GM12878 (cell line): ENCODE measurements at places on chromosomes 11 and 22.

DNA sequence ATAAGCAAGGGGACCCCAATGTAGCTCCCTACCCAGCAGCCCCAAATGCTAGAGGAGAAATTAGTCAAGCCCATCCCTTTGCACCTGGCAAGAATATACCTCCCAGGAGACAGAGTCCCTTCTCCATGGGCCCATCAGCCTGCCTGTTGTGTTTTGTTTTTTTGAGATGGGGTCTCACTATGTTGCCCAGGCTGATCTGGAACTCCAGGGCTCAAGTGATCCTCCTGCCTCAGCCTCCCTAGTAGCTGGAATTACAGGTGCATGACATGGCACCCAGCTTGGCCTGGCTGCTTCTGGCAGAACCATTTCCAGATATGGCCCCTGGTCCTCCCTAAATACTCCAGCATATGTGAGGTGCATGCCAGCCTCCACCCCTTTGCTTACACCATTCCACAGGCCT, 22.1 kb downstream of the PDE2A start:
- no peak for DNase-seq

GRCh38 chr11:109733245-109733644, 311.3 kb downstream of the C11orf87 start:
- DNase-seq = no peak

DNA sequence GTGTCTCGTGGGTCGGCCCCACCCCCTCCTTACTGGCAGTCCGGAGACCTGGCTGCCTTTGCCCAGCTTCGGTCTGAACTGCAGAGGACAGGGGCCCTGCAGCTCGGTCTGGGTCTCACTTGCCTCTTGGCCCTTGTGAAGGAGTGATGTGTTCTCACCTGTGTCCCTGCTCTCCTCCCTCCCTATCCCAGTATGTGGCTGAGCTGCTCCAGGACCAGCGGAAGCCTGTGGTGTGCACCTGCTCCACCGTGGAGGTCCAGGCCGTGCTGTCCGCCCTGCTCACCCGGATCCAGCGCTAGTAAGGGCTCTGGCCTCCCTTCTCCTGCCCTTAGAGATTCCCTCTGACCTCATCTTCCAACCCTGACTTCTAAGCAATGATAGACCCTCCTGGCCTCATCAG, 35.7 kb upstream of the RAB1B start:
- no peak for DNase-seq

- no peak for DNase-seq
These were observed 2.0 kb upstream of the FJX1 start for GRCh38 chr11:35615921-35616900.

- peak; percentile 51 for DNase-seq
These were observed 876 bp upstream of the UBE2L6 start for GRCh38 chr11:57568330-57568766.

GRCh38 chr11:97234016-97234415, 844.2 kb downstream of the JRKL start:
- DNase-seq = no peak

- DNase-seq = no peak
These were observed 22.8 kb downstream of the OTUB1 start for GRCh38 chr11:64008914-64009633.

- no peak for DNase-seq
These were observed 2.8 kb downstream of the SIPA1 start for GRCh38 chr11:65640483-65641296.

DNA sequence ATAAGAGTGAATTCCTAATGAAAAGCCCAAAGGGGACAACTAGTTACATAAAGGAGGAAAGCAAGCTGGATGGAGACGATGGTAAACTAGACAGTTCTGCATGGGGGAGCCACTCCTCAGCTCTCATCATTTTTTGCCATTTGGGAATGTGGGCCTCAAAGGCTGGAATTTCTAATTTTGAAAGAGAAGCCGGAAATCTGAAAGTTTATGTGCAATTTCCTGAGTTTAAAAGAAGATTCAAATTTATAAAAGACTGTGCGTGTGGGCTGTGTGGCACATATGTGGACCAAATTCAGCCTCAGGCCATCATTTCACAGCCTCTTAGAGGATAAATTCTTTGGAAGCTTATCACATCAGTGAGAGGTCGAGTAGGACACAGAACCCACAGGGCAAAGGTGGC, 18.3 kb upstream of the CRY2 start:
- DNase-seq = no peak

DNA sequence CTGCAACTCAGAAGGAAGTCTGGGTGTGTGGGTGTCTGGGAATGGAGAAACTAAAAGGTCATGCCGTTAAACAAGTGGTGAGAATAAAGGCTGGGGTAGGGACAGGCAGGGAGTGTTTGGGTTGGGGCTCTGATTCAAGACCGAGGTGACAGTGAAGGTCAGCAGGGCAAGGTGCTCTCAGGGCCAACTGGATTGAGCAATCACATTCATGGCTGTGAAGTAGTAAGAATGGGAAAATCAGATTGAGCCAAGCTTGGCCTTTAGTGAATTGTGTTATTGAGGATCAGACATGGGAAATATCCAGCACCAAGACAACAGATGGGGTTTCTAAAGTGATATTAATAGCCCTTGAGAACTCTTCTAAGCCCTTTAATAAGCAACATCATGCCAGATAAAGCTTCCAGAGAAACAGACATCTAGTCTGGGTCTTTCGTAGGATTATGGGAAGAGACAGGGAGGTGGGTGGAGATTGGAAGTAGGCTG, 24.3 kb downstream of the SCN3B start:
- no peak for DNase-seq

DNA sequence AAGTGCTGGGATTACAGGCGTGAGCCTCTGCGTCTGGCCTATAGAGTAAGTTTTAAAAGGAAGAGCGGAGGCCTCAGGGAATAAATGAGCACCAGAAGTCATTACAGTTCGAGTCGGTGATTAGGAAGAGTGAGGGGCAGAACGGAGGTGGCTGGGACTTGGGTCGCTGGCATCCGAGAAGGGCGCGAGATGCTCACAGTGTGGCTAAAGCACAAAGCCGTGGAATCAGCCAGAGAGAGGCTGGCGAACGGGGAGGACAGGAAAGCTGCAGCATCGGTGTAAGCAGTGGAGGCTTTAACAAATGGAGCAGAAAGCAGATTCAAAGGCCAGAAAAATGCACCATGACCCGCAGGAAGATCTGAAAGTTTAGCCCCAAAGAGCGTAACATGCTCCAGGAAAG, 2.7 kb upstream of the KRTAP5-4 start:
- DNase-seq = no peak

DNA sequence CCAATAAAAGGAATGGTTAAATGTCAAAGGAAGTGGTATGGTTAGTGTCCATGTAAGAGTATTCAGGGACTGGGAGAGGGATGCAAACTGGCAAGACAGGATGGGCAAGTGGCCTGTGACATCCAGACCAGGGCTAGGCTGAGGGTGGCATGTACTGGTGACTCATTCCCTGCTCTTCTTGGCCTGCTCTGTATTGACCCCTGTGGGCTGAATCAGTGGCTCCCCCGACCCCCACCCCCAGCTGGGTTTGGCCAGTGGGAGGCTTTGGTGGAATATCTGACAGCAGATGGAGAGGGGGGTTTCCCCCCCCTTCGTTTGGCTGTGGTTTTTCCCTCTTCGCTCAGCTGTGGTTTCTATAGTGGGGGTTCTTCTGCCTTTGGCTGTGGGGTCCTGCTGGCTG, 87.7 kb downstream of the CSNK2A3 start:
- DNase-seq = no peak

GRCh38 chr11:35166369-35167360, 27.7 kb downstream of the CD44 start:
- DNase-seq = no peak

DNA sequence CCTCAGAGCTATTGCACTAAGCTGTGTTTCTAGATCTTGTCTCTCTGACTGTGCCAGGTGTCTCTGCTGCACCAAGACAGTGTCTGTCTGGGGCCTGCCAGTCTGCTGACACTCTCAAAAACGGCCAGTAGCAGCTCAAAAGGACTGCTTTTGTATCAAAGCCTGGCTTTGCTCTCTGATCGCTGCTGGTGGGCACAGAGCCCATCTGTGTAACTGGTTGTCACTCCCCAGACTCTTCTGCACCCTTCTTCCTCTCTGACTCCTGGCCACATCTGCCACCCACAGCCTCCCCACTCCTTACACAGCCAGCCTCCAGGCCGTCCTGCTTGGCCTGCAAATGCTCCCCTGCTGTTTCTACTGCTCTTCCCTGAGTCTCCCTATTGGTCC, 26.5 kb downstream of the MED15 start:
- no peak for DNase-seq

DNA sequence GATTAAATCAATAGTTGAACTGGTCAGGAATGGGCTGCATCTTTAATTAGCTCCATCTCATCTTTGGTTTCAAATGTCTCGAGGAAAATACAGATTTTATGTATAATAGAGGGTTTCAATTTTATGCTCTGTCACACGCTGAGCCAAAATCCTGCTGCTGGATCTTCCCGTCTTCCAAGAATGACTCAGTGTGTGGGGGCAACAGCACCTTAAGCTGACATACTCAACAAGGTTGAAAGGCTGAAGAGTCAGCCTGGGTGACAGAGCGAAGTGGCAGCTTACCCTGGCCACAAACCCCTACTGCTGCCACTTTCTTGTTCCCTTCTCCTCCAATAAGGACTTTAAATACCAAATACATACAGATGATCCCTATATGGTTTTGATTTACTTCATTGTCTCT, 9.0 kb upstream of the PCF11 start:
- DNase-seq = no peak

DNA sequence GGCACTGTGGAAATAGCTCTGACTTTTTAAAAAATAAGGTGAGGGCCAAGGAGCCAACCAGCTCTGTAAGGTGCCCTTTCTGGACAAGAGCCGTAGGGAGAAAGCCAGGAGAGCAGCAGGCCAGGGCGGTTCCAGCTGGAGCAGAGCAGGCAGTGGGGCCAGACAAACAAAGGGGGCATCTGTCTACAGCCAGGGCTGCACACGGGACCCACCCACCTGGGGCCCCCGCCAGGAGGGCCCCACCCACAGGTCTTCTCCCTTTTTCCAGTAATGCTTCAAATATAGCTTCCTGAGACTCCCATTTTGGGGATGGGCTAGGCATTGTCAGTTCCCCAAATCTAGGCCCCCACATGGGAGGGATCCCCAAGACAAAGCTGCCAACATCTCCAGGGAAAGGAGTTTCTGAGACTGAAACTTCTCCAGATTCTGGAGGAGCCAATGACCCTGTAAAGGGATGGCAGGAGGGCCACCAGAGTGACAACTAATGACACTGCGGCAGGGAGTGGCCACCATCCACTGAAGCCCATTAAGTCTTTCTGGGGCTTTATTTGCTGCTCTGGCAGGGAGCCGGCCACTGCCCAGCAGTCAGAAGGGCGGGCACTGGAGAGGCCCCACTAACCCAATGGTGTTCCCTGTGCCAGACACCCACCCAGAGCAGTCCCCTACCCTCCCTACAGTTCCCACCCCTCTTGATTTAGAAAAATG, 1.9 kb downstream of the ZFTA start:
- no peak for DNase-seq

DNA sequence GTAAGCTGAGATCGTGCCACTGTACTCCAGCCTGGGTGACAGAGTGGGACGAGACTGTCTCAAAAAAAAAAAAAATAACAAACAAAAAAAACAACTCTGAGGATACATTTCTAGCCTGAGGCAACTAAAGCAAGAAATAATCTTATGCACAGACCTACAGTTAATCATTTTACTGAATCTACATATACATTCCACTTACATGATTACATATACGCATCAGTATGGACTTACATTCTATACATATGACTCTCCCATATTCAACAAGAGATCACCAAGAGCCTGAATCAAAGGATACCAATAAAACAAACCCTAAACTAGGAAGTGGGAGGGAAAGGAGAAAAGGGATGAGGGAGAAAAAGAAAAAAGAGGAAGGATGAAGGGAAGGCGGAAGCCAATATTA, 1.1 kb downstream of the ALG8 start:
- no peak for DNase-seq

DNA sequence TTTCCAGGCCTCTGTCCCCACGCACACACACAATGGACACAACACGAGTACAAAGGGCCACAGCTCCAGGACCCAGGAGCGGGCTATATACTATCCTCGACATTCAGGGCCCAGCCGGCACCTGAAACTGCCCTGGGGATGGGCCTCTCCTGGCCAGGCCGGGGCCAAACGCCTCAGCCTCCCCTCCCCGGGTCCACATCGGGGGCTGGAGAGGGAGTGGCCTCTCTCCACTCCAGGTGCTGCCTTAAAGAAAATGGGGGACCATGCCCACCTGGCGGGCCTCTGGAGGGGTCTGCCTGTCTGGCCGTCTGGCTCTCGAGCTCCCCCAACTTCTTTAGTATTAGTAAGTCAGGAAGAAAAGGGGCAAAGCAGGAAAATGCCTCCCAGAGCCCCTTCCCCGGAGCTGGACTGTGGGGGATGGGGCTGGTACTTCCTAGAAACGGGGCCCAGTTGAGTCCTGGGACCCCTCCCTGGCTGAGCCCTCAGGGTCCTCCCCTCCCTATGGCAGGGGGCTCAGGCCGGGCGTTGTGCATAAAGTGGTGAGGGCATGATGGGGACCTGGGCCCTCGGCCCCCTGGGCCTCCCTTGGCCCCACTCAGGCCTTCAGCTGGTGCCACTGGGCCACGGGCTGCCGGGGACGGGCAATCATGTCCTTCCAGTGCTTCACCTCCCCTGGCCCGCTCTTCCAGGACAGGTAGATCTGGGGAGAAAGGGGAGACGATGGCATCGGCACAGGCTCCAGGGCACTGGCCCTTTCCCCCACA, 9.7 kb downstream of the LRRC10B start:
- no peak for DNase-seq

DNA sequence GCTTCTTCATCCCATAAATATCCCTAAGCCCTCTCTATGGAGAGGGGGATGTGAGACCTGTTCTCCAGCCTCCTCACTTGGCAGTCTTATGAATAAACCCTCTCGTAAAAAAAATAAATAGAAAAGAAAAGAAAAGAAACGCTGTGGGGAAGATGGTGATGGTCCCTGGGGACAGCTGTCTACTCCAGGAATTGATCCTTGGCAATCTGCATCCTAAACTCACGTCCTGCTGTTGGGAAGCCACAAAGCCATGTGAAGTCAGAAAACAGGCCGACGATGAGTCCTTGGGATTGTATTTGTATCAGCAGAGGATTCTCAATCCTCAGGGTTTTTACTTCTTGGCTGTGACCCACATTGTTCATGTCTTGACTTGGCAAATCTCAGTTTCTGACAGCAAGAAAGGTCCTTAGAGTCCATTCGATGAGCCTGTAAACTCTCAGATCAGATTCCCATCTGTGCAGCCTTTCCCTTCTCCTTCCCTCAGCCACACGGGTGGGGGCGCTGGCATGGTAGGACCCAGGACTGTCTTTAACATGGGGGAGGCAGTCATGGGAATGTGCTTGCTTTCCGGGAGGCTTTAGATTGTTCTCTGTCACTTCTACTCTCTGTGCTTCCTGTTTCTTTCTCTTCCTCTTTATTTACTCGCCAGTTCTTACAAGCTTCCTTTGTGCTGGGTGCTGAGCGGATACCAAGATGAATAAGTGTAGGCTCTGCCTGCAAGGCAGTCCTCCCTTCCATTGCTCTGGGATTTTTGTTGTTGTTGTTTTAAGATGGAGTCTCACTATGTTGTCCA, 24.9 kb downstream of the TCP11L1 start:
- no peak for DNase-seq

DNA sequence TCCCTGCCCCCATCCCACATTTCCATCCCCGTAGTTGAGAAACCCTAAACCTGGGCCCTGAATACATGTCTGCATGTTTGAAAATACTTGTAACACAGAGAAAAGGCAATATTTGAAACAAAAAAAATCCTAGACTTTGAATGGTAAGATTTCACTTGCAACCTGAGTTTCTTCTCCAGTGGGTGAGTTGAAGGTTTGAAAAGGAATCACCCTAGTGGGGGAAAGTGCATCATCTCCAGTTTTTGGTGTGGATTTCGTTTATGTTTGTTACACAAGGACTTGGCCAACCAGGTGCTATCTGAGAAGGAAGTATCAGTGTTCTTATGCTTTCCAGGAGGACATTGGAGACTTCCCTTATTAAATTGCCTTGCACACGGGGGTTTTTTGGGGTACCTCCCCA, 90.4 kb downstream of the ABTB2 start:
- DNase-seq = no peak
